ENCODE measurements at places on chromosomes 11 and 22. TPM values are rescaled to one million over a fixed set of nuclear protein-coding genes. Genes with fewer than 3 reads are reported as not detected.

DNA sequence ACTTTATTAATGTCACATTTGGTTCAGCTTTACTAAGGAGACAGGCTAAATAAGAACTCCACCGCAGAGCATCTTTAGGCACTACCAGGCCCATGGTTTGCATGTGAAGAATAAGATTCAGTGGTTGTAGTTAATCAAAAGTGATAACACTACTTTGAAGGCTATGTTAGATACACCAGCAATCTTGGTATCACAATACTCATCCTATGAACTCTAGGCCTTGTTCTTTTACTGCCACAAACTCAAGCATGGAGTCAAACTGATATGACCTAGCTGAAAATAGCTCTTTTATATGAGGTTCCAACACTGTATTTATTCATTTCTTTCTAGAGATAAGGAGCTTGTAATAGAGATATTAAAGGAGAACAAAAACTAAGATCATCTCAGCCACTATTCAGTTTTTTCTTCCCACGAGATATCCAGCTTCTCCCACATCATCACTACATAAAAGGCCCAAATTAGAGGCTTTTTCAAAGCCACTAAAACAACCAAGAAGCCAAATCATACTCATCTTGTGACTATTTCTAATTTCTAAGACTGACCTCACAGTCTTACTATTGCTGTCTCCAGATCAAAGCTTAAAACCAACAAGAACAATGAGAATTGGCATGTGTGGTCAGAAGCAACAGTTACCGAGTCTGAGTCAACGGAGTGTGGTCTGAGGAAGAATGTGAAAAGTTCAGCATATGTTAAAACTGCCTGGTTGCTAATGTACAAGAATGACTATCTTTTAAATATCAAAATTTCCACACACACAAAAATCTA lies 25.1 kb upstream of the GUCY1A2 start:
- DNase-seq, result no peak

GRK3 gene
- 62.9 TPM for total RNA-seq

DNA sequence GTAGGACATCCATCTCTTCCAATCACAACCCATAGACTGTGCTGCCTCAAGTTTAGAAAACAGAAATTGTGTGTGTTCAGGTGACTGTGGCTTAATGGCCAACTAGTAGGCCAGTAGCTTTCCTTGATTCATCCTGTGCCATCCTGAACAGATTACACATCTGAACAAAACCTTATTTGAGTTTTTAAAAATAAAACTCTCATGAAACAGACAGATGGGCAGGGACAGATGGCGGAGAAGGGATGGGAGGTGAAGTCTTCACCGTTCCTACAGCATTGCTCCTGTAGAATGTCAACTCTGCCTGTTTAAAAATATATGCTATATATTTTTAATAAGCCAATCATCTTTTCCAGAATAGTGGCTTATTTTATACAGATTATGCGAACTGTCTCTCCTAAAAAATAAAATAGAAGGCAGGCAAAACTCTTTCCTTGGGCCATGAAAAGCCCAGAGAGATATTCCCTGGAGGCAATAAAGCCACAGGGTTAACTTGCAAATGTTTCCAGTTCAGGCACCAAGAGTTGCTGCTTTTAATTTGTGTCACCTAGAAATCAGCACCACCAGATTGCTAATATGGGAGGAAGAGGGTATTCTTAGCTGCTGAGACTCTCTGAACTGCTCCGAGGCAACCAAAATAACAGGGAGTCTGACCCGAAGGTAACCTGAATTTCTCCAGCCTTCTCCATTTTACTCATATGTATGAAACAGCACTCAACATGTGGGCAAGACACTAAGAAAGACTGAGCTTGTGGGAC lies 861.2 kb downstream of the OPCML start:
- DNase-seq, result no peak

SMC1B gene
- under 0.01 TPM for total RNA-seq

DNA sequence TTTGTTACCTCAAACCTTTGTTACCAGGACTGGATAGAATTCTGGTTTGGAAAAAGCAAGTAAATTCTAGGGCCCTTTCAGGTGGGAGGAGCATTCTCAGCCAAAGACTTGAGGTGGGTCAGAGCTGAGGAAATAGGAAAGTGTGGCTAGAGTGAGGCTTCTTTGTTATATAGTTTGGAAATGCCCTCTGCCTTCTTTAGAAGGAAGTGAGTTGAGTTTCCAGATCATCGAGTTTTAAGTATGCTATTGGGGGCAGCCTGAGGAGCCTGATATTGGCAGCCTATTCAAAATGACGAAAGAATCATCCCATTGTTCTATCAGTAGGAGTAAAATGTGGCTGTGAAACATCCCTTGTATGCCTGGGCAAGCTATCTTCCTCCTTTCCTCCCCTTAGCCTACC lies 134.1 kb downstream of the ARHGAP42 start:
- DNase-seq, result no peak

DNA sequence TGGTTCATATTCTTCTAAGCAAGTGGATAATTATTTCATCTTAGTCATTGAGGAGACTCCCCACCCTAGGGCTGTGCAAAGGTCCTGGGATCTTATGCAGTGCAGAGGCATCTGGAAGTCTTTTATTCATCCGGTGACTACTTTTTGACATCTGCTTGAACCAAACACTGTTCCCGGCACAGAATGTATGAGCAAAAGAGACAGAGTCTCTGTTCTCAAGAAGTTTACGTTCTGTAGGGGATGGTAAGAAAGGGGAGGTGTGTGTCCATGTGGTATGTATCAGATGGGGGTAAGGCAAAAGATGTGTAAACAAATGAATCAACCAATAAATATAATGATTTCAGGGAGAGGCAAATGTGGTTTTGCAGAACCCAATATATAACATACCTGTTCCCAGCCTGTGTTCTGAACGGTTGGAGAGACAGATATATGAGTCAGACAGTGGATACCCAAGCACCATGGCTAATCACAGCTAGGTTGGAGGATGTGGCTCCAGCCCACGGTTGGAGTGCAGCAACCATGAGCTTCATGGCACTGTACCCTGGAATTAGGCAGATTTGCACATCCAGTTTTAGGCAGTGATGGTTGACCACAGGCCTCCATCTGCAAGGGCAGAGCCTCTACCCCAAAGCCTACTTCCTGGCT lies 75.1 kb upstream of the CADM1 start:
- no peak for DNase-seq

GRCh38 chr11:91967026-91967690 lies 257.5 kb upstream of the FAT3 start:
- DNase-seq, result no peak

GRCh38 chr22:37986371-37986770 lies 2.0 kb upstream of the SOX10 start:
- no peak for DNase-seq

TRIM6 gene
- total RNA-seq, result 0.62 TPM

- DNase-seq, result no peak
Observed at GRCh38 chr11:8331767-8332166, 68.1 kb upstream of the LMO1 start.

DNA sequence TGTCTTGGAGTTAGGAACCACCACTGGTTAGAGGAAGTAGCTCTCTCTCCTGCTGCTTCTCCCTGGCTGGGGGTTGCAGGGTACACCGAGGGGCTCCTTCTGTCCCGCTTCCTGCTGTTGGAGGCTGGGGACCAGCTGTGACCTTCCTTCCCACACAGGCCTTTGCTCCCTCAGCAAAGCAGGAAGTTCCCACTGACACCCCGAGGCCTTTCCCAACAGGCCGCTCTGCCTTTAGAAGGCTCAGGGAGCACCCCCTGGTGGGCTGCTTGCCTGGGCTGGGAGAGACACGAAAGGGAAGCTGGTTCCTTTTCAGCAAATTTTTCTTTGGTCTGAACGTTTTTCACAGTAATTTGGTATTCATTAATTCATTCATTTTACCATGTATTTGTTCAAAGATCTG lies 527.9 kb upstream of the B3GAT1 start:
- DNase-seq, result no peak

- DNase-seq, result no peak
Observed at GRCh38 chr11:110478410-110478809, 48.7 kb downstream of the FDX1 start.

- no peak for DNase-seq
Observed at GRCh38 chr11:105953886-105954285, 68.2 kb downstream of the MSANTD4 start.

SLC7A4 gene
- 1.4 TPM for total RNA-seq

CALCA gene
- not detected for total RNA-seq

SEPTIN3 gene
- total RNA-seq, result 130 TPM

DNA sequence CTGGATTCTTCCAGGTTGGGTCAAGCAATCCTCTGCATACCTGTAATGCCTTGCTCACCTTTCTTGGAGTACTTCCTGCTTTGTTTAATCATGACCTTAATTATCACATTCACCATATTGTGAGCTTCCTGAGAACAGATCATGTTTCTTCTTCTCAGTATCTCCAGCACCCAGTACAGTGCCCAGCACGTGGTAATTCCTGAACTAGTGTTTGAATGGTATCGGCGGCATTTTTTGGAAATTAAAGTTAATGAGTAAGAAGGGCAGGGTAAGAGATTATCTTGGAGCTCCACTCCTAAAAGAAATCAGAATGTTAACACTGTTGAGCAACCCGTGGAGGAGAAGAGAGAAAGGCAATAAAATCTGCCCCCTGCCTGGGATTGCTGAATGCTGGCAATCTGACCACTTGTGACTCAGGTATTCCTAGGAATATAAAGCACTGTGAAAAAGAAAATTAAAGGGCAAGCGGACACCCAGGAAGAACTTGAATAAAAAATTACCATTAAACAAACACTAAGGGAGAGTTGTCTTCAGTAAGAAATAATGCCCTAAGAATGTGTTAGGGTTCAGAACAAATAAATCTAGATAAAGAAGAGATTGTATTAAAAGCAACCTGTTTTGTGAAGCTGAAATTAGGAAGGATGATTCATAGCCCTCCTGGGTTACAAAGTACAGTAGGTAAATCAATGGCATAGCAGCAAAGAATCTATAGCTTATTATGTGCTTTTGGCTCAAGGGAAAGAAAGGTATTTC lies 92.9 kb downstream of the PDHX start:
- no peak for DNase-seq

MRGPRX4 gene
- total RNA-seq, result not detected

- no peak for DNase-seq
Observed at GRCh38 chr22:38873469-38874411, 1.7 kb upstream of the CBX6 start.

DNA sequence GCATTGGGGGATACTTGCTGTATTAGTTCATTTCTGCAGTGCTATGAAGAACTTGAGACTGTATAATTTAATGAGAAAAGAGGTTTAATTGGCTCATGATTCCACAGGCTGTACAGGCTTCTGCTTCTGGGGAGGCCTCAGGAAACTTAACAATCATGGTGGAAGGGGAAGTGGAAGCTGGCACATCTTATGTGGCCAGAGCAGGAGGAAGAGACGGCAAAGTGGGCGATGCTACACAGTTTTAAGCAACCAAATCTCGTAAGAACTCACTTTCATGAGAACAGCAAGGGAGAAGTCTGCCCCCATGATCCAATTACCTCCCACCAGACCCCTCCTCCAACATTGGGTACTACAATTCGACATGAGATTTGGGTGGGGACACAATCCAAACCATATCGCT lies 55.1 kb downstream of the TMPRSS5 start:
- DNase-seq, result no peak

DNA sequence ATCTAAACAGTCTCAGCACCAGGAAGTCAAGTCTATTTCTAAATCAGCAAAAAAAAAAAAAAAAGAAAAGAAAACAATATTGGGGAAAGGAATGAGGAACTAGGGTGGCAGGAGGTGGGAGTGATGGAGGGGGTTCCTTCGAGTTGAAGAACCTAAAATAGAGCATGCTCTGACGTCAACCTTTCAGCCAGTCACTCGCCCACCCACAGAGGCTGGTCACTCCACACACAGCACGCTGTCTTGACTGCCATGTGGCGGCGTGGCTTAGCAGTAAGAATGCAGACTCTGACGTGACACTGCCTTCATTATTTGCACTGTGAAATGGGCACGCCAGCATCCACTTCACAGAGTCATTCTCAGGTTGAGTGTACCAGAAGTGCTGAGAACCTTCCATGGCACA lies 48.3 kb downstream of the LARGE1 start:
- no peak for DNase-seq

DNA sequence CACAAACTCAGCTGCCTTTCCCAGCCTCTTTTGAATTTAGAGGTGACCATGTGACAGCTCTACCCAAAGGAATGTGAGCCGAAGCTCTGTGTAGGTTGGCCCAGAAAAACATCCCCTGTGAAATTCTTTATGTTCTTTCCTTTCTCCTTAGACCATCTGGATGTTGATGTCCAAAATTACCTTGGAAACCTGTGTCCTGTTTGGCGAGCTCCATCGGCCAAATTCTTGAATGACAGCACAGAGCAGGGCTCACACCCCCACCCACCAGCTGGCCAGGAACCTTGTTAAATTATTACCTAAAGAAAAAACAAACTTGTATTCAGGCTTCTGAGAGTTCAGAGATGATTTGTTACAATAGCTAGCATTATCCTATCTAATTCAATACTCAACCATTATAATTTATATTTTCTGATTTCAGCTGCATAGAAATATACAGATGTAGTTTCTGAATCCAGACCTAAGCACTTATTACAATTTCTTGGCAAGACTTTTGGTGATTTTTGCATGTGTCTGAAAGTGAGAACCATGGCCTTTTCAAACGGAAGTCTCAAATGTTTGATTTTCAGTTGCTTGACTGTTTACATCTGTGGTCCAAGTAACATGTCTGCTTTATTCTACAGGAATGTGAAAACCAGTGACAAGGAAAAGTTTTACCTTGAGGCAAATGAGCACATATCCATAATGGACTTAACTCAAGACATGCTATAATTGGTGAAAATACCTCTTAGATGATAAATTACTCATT lies 554.2 kb downstream of the NTM start:
- no peak for DNase-seq

DNA sequence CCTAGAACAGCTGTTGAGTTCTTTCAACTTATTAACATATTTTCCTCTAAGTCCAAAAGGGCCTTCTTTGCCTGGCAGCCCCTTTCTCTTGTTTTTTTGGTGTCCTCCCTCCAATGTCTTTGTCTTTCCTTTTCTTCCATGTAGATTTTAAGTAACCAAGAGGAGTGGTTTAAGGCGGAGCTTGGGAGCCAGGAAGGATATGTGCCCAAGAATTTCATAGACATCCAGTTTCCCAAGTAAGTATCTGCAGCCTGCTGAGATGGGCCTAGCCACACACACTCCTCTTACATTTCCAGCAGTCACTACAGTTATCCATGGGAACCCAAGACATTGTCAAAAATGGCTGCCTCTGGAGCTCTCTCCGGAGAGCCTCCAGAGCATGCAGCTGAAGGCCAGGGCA lies 4.5 kb upstream of the TMA7B start:
- DNase-seq, result no peak

OR8G1 gene
- not detected for total RNA-seq

SLC25A18 gene
- total RNA-seq, result 6.4 TPM

YPEL4 gene
- 3.6 TPM for total RNA-seq

IGSF9B gene
- 5.5 TPM for total RNA-seq

GRCh38 chr22:48898524-48899250 lies 929.0 kb downstream of the BRD1 start:
- DNase-seq, result no peak

- no peak for DNase-seq
Observed at GRCh38 chr11:21761000-21761399, 431.9 kb upstream of the ANO5 start.

GRCh38 chr22:42326801-42327200 lies 56.3 kb upstream of the TCF20 start:
- DNase-seq, result no peak

- no peak for DNase-seq
Observed at GRCh38 chr22:17939579-17939978, 84.8 kb downstream of the MICAL3 start.

- DNase-seq, result no peak
Observed at GRCh38 chr22:47177334-47177815, 414.9 kb downstream of the TBC1D22A start.

- DNase-seq, result no peak
Observed at GRCh38 chr11:48087974-48088681, 107.8 kb downstream of the PTPRJ start.
